ENCODE measurements at places on chromosomes 11 and 22.

- DNase-seq: no peak
These were observed 187.4 kb downstream of the MYO18B start for GRCh38 chr22:25929321-25929878.

- DNase-seq: no peak
These were observed 25.5 kb downstream of the CTTN start for GRCh38 chr11:70423523-70424505.

- peak; percentile 33 for DNase-seq
These were observed 76.0 kb downstream of the ST3GAL4 start for GRCh38 chr11:126431401-126432064.

DNA sequence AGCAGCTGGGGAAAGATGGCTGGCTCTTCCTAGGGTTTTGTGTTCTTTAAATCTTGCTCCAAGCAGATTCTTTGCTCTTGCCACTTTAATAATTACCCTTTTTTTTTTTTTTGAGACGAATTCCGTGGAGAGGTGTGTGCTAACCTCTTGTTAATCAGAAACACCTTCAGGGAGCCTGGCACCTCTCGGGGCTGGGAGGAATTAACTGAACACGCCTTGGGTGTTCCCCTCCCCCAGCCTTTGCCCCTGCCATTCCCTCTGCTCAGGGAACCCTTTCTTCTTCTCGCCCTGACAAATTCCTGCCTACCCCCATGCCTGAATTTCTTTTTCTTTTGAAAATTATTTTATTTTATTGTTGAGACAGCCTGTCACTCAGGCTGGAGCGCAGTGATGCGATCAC is 17.5 kb downstream of the TMPRSS6 start:
- DNase-seq: no peak

DNA sequence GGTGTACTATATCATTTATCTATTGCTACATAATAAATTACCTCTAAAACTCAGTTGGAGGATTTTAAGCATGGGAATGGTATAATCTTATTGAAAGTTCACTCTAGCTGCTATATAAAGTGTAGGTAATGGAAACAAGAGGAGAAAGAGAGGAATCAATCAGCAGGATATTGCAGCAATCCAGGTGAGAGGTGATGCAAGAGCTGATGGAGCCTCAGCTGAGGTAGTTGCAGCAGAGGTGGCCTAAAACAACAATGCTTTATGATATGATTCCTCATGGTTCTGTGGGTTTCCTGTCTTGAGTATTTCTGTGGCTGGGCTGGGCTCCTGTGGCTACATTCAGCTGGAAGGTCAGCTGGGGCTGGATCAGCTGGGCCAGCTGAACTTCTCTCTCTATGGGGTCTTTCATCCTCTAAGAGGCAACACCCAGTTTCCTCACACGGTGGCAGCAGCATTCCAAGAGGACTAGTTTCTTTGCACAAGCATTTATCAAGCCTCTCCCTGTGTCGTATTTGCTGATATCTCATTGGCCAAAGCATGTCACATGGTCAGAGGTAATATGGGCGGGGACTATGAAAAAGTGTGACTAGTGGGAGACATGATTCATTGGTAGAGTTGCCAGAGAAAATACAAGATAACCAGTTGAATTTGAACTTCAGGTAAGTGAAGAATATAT is 135.4 kb upstream of the LARGE1 start:
- no peak for DNase-seq

DNA sequence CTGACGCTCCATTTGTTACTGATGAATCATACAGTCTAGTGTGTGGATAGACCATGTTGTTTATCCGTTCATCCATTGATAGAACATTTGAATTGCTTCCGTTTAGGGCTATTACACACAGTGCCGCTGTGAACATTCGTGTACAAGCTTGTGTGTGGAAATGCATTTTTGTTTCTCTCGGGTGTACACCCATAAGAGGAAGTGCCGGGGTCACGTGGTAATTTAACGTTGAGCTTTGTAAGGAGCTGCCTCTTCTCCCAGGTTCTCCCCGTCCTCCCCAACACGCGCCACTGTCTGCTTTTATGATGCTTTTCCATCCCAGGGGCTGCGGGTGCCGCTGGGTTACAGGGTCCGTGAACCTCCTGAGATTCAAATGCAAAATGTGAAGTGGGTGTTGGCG is 142.3 kb downstream of the IGLL1 start:
- DNase-seq: no peak

DNA sequence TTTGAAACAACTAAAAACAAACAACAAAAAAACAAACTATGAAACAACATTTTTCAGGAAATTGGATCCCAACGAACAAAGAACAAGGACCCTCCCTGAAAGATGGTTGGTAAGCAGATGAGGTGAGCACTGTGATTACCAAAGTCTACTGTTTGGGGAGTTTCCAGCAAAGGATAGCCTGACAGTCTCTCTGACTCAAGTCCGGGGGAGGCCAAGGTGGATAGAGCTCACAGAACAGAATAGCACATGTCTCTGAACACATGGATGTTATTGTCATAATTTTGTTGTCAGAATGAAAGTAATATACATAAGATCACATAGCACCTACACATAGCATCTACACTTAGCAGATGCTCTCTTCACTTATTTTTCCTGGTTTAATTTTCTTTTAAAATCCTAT is 501.3 kb upstream of the TENM4 start:
- DNase-seq: no peak

- DNase-seq: no peak
These were observed 540.9 kb downstream of the TBC1D22A start for GRCh38 chr22:47303161-47303890.

- DNase-seq: no peak
These were observed 7.1 kb upstream of the EXT2 start for GRCh38 chr11:44088377-44088776.

DNA sequence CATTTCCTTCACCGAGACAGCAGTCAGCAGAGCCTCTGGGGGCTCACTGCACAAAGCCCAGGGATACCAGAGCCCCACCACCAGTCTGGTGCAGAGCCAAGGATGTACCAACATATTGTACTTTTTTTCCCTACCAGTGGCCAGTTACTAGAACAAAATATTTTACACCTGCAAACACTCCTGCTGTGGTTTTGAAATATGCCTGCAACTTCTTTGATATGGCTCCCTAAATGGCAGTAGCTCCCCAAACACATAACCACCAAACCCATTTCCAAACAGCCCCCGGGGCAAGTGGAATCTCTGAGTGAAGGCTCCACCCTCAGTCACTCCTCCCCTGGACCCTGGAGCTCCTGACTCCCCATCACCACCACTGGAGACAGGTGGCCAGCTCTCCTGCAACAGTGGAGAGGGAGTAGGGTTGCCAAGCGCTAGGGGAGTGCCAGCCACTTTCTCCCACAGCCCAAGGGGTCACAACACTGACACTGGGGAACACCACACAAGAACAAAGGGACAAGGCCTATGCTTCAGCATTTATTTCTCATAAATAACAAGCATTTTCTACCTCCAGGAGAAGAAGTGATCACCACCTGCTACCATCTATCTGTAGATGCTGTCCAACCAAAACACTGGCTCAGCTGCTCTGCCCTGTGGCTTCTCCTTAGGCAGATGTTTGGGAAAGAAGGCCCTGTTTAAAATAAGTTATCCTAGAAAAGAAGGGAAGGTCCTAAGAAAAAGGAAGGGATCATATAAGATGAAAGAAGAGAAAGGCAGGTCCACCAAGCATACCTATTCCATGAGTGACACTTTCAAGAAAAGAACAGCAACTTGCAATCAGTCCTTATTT is 15.1 kb downstream of the DGCR2 start:
- no peak for DNase-seq

GRCh38 chr11:112499153-112499880 is 238.7 kb upstream of the PLET1 start:
- DNase-seq: no peak

DNA sequence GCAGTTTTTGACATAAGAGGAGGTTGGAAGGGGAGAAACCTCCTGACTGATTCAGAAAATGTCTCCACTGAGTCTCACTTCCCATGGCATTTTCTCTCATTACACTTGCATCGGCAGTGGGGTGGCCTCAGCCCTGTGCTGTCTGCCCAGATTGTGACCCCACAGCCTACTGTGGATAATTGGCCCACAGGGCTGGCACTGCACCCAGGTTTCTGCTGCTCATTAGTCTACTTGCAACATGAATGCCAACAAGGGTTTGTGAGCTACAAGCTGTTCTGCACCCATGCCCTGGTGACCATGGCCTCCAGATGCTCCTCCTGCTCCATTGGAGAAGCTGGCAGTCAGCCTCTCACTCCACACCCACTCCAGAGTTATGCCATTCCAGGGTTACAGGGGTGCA is 296.0 kb downstream of the CTTN start:
- DNase-seq: no peak

GRCh38 chr11:70005107-70005818 is 72.9 kb upstream of the ANO1 start:
- DNase-seq: no peak
